Breast epithelium (tissue), 4 donors: ENCODE measurements at places on chromosomes 6 and 20.
A peak's percentile ranks its signal among the peaks of the same experiment; 100 is the strongest.

DNA sequence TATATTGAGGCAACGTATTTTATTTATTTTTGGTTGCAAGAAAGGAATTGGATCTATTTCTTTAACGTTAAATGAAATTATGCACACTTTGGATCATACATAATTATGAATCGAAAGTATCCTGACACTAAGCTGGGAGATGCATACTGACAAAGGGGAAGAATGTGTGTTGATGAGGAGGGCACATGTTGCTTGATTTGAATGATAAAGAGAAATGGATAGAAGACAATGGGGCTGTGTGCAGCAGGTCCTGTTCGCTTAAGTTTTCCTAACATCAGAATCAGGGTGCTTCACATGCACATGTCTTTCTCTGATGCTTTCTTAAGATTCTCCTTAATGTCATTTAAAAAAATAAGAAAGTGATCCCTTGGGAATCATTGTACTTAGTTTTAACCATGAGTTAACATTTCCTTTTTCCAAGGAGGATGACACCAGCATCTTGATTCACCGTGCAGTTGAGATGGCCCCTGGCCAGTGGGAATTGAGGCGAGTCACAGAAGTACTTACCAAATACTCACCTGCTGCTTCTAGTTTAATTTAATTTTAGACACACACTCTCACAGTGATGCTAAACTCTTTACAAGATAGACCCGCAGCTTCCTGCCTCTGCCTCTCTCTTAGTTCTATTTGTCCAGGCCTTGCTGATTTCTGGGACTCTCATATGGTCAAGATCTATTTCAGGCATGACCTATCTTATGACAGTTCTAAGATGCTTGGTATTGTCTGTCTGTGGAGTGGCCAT, 116.5 kb downstream of the CLIC5 start:
- DNase-seq = no peak

GRCh38 chr20:35034145-35034544, 58.5 kb downstream of the TRPC4AP start:
- DNase-seq = no peak

DNA sequence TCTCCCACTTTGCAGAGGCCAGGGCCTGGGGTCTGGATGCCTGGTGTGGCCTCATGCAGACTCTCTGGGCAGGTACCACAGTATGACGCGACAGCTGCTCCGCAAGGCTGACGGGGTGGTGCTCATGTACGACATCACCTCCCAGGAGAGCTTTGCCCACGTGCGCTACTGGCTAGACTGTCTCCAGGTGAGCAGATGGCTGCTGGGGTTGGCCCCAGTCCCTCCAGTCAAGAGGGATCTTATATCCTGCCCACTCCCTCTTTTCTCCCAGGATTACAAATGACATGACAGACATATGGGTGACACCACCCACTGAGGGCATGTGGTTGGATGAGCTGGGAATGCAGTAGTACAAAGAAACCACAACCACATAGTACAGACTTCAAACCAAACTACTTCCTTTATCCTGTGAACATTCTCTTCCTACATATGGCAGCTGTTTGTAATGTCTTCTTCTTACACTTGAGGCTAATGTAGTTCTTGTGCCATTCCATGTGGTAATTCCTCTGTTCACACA, 29.9 kb downstream of the RAB44 start:
- no peak for DNase-seq

GRCh38 chr6:37104824-37105147, 65.2 kb upstream of the PIM1 start:
- no peak for DNase-seq

- DNase-seq = no peak
These were observed 29.6 kb upstream of the TUBB2A start for GRCh38 chr6:3186974-3187382.

DNA sequence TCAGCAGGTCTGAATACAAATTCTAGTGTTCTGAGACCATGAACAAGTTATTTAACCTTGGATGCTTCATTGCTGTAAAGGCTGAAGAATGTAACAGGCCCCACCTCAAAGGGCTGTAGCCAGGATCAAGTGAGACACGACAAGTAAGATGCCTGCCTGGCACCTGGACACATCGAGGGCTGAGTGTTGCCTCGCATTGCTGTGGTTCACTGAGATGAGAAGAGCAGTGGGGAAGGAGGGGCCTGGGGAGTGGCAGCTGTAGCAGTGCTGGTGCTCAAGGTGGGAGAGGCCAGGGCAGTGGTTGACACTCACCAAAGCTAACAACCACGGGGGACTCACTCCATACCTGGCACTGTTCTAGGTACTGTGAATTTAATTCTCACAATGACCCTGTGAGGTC, 187.8 kb downstream of the KIF16B start:
- no peak for DNase-seq

- no peak for DNase-seq
These were observed 15.7 kb downstream of the GSTA3 start for GRCh38 chr6:52893803-52894202.

DNA sequence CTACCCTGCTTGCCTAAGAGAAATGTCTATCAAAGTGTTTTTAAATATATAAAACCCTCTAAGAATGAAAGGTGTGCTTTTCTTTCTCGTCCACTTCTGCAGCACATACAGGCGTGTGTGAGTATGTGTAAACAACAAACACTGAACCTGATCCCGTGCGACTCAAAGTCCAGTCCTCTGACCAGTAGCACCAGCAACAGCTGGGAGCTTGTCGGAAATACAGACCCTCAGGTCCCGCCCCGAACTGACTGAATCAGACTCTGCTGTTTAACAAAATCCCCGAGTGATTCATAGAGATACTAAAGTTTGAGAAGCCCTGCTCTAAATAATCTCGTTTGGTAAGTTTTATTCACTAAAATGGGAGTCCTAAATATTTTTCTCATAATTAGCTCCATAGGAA, 208.0 kb upstream of the KCNQ5 start:
- DNase-seq = no peak

DNA sequence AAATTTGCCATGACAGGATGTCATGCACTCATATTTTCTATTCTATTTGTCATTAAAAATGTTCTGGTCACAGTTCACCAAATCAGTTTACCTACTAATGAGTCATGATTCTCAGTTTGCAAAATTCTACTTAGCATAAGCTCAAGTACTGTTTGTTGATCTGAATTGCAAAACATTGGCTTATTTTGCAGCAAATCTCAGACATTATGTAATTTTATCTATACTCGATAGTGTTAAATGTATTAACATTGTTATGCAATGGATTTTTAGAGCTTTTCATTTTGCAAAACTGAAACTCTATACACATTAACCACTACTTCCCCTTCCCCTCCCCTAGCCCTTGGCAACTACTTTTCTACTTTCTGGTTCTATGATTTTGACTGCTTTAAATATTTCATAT, 213.8 kb upstream of the ZFP64 start:
- no peak for DNase-seq

- DNase-seq = no peak
These were observed 8.6 kb upstream of the COMMD7 start for GRCh38 chr20:32751702-32752457.

DNA sequence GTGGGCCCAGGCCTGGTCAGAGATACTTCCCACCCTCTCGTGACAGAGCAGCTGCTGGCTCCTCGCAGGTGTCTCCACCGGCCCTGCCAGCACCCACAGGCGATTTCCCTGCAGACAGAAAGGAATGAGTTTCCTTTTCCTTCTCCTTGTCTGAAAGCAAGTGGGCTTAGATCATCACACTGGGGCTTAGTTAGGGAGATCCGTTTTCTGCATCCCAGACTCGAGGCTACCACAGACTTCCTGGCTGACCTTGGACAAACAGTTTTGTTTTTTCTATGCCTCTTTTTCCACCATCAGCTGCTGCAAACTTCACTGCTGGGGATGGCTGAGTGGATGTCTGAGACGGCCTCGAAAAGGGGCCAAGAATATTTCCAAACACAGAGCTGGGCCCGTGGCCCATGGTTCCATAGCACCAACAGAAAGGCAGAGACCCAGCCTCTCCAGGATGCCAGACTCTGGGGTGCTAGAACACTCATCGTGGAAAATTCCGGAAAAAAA, 86.5 kb downstream of the BANF2 start:
- DNase-seq = no peak

GRCh38 chr6:11654876-11655275, 117.3 kb downstream of the TMEM170B start:
- DNase-seq = no peak

DNA sequence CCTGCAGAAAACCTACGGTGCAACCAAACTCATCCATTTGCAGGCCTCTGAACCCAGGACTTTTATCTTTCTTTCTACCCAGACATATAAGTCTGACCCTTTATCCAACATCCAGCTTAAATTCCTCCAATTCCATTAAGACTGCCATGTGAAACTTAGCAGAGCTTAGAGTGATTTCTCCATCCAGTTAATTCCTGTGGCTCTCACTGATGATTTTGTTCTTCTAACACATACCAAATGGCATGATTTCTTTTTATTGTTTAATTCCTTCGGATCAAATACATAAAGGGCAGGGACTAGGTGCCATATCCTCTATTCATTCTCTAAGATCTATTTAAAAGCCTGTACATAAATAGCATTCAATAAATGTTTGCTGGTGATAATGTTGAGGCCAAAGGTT, 92.9 kb downstream of the TASP1 start:
- DNase-seq = no peak

GRCh38 chr6:43264599-43265145, 21.4 kb downstream of the TTBK1 start:
- no peak for DNase-seq

DNA sequence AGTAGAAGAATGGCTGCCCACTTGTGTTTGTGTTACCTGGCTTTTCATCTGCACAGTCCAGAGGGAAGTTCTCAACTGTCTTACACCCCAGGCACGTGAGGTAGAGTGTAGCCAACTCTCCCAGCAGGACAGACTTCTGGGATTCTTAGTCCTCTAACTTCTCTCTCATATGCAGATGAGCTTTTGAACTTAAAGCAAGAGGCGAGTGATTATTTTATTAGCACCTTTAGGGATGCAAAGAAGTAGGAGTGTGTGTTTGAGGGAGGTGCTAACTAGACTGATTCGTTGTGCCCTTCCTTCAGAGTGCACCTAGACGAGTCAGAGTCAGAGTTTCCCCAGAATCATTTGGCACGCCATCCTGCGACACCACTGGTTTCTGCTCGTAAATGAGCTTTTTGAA, 10.8 kb downstream of the CDYL start:
- no peak for DNase-seq

DNA sequence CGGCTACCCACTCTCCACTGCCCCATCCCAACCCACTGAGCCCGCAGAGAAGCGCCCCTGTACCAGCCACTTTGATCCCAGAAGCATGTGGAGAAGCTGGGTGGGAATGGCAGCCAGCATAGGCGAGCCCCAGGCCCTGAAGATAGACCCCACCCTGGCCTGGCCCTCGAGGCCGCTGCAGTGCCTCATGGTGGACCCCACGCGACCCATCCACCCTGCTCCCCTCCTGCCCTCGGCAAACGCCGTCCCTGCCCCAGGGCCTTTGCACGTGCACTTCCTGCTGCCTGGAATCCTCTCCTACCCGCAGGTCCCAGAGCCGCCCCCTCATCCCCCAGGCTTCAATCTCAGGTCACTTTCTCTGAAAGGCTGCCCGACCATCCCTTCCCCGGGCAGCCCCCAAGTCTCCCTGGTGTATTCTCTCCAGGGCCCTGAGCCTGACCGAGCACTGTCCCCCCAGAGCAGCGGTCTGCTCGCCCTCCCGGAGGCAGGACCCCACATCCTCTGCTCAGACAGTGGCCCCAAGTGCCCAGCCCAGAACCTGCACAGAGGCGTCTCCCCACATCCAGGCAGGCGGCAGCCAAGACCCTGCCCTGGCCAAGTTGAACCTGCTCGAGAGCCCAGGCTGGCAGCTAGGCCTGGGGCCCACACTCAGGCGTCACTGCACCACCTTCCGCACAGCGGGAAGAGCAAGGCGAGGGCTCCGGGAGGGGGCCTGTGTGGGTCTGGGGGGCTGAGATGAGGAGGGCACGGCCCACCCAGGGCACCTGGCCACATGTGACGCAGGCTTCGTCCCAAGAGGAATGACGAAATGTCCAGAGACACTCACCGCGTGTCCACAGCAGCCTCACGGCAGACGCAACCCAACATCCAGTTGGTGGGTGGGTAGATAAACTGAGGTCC, 14.0 kb downstream of the KCNQ2 start:
- no peak for DNase-seq

DNA sequence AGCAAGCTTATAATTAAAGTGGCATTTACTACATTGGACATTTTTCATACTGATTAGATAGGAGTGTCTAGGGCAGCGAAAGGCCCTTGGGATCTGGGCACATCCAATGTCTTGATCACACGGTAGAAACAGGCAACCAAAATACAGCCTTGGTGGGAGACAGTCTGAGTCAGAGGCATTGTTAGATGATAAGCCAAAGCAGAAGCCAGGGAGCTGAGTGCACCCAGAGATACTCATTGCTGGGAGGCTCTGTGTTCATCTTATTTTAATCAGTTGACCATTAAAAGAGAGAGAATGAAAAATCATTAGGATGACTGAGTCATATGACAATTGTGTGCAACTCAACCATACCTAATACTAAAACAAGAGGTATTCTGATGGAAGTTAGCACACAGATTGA, 109.5 kb downstream of the LCA5 start:
- no peak for DNase-seq

DNA sequence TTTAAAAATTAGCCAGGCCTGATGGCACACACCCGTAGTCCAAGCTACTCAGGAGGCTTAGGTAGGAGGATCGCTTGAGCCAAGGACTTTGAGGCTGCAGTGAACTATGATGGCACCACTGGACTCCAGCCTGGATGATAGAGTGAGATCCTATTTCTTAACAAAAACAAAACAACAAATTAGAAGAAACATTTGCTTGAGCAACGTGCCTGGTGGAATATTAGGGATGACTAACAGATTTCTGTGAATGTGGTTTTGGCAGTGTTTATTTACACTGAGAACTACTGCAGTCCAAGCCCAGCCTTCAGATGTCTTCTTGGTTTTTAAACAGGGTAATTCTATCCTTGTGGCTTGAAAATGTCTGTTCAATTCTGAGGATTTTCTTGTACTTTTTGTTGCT, 9.2 kb downstream of the PPP1R3G start:
- DNase-seq = no peak

DNA sequence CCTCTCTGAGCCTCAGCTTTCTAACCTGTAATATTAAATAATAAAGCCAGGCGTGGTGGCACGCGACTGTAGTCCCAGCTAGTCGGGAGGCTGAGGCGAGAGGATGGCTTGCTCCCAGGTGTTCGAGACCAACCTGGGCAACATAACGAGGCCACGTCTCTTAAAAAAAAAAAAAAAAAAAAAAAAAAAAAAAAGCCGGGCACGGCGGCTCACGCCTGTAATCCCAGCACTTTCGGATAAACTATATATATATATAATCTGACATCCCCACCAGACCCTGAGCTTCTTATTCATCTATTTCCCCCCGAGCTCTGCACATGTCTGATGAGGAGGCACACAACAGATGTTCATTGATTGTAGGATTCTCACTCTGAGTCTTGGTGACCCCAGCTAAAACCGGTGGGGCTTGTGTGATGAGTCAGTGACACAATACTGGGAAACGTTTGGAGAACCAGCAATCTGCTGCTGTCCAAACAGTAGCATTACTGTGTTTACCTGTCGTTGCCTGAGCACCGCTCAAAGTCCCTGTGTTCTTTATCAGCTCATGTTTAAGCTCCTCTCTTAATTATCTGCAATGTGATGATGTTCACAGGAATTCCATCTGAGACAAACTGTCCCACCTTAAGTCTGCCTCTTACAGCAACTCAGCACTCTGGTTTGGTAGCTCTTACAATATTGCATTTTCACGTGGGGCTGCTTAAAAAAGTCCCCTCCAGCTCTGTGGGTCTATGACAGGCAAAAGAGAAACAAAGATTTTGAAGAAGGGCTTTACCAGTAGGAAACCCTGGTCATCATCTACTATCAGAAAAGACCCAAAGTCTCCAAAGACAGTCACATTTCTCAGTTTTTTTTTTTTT, 1.0 kb upstream of the SPATA2 start:
- peak; percentile 61 for DNase-seq
